ENCODE measurements at places on chromosomes 3 and 15.

DNA sequence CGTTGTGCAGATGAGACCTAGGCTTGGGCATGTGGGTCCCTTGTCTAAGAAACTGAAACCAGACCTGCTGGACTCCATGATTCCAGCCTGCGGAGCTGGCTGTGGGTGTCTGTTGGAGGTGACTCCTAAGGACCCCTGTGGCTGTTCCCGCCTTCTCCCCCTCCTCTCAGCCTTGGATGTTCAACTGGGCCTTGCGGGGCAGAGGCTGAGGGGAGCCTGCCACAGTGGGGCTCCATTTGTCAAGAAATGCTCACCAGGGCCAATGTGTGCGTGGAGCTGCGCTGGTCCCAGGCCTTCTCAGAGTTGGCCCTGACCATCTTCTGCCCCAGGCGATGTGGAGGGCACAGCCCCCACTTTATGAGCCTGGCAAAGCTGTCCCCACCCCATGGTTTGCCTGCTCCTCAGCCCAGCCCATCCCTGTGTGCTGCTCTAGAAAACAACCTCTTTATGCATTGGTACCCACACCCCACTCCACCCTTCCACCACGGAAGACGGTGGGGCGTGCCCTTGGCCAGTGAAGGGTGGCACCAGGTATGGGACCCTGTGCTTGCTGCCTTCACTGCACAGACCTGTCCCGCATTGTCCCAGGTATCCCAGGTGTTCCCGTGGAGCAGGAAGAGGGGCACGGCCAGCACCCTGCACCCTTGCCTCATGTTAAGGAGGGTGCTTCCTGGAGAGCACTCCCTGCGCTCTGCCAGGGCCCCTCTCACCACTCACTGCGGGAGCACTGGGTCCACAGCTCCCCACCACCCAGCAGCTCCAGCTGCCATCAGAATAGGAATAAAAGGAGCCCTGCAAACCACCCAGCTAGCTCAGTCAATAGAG, 7.9 kb downstream of the MESP2 start:
- no peak for DNase-seq

- no peak for DNase-seq
These were observed 14.5 kb downstream of the TMEM158 start for GRCh38 chr3:45211466-45212094.

GRCh38 chr3:30632065-30632464, 25.7 kb downstream of the TGFBR2 start:
- no peak for DNase-seq

DNA sequence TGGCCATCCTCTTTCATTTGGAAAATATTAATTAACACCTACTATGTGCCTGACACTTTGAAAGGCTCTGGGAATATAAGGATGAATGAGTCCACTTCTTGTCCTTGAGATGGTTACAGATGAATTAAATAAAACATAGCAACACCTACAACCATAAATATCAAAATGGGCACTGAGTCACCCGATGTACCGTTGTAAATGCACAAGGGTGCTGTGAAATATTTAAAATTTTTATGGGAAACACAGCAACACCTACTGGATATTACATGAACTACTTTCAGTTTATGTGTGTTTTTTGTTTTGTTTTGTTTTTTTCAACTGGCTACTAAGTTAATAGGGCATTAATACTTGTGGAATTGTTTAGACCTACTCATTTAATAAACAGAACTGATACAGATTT, 239.0 kb upstream of the NAALADL2 start:
- DNase-seq, result no peak

DNA sequence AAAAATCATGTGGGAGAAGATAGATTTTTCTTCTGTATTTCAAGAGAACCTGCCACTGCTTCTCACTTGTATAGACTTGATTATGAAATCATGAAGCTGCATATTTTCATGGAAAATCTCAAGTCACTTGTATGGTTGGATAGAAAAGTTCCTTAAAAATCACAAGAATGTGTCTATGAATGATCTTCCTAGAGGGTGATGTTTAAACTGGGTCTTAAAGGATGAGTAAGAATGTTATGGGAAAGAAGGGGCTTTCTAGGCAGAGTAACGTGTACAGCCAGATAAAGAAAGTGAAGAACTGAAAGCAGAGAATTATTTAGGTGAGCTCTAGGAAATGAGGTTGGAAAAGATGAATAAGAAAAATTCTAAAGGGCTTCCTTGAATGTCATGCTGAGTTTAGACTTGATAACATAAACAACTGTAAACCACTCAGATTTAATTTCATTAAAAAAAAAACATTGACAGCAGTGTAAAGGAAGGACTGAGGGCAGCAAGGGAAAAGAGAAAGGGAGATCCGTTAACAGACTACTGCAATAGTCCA, 5.0 kb downstream of the CD47 start:
- DNase-seq, result no peak

GRCh38 chr3:38990621-38991020, 61.1 kb downstream of the SCN11A start:
- no peak for DNase-seq

GRCh38 chr3:127746400-127747057, 73.8 kb downstream of the ABTB1 start:
- no peak for DNase-seq

- no peak for DNase-seq
These were observed 227.6 kb downstream of the KLF13 start for GRCh38 chr15:31554261-31554660.

GRCh38 chr3:151789853-151790463, 24.0 kb upstream of the AADAC start:
- DNase-seq, result no peak

GRCh38 chr3:8442993-8443650, 58.5 kb upstream of the LMCD1 start:
- DNase-seq, result no peak

- no peak for DNase-seq
These were observed 18.3 kb downstream of the CFAP161 start for GRCh38 chr15:81152339-81152738.

DNA sequence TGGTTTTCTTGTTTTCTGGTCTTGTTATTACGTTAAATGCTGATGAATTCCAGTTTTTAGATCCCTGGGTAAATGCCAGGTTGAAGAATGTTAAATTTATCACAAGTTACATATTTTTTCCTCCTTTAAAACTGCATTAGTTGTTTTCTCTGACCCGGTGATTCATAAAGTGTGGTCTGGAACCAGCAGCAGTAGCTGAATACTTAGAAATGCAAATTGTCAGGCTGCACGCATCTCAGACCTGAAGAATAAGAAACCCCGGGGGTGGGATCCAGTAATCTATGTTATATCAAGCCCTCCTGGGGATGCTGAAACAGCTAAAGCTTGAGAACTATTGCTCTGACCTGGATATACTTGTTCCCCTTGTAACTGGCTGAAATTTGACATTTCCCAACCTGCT, 69.1 kb downstream of the PEX5L start:
- DNase-seq, result no peak

DNA sequence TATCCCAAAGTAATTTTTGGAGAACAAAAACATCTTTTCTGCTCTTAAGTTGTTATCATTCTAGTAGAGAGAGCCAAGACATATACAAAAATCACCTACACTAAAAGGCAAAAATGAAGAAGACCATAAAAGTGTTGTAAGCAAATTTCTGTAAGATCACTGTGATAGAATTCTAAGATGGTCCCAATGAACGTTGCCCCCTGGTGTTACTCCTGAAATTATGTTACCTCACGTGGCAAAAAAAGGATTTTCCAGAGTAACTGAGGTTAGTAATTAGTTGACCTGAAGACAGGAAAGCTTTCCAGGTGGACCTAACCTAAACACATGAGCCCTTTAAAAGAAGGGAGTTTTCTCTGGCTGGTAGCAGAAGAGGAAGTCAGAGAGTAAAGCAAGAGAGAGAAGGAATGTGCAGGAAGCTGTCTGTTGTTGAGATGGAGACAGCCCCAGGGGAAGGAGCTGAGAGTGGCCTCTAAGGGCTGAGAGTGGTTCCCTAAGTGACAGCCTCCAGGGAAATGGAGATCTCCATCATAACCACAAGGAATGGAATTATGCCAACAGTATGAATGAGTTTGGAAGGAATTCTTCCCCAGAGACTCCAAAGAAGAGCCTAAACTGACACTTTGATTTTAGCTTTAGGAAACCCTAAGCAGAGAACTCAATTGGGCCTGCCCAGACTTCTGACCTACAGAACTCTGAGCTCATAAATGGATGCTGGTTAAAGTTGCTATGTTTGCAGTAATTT, 205.9 kb downstream of the CD47 start:
- no peak for DNase-seq

Data from activated T-cell treated with anti-CD3 and anti-CD28 coated beads, Interleukin-2, amount 50 U/mL, for 1 hour (primary cell).